ENCODE measurements at places on chromosomes 1 and 21.
A peak's percentile ranks its signal among the peaks of the same experiment; 100 is the strongest.

DNA sequence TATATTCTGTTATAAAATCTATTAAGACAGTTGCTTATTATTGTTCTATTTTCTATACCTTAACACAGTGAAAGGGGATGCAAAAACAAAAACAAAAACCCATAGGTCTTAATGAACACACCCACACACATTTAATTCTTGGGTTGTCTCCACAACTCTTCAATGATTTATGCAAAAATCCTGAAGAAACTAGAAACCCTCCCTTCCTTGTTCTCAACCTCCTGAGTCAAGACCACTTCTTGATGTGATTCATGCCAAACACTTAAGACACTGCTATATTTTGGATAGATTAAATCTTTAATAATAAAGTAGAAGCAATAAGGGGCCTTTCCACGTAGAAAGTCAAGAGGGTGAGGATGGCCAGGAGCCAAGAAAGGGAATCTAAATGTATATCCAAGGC is 23.4 kb downstream of the SCAF4 start:
- DNase-seq = no peak

GRCh38 chr1:204495078-204495753 is 611 bp upstream of the PIK3C2B start:
- DNase-seq = no peak

GRCh38 chr21:15272171-15272570 is 207.4 kb upstream of the NRIP1 start:
- DNase-seq = no peak

GRCh38 chr1:60280256-60280655 is 206.7 kb upstream of the C1orf87 start:
- DNase-seq = peak; percentile 26

DNA sequence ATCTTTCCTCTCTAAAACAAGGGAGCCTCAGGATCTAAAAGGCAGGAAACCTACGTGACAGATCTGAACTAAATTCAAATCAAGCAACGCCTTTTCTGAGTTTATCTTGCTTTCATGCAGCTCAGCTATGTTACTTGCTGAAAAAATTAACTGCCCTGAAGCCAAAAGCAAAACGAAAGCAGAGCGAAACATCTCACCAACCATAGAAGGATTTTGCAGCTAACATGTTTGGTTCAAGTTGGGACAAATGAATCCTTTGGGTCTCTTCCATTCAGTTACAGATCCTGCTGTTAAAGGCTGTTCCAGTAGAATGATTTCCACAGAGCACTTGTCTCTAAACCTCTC is 482 bp downstream of the SLC2A5 start:
- DNase-seq = no peak

DNA sequence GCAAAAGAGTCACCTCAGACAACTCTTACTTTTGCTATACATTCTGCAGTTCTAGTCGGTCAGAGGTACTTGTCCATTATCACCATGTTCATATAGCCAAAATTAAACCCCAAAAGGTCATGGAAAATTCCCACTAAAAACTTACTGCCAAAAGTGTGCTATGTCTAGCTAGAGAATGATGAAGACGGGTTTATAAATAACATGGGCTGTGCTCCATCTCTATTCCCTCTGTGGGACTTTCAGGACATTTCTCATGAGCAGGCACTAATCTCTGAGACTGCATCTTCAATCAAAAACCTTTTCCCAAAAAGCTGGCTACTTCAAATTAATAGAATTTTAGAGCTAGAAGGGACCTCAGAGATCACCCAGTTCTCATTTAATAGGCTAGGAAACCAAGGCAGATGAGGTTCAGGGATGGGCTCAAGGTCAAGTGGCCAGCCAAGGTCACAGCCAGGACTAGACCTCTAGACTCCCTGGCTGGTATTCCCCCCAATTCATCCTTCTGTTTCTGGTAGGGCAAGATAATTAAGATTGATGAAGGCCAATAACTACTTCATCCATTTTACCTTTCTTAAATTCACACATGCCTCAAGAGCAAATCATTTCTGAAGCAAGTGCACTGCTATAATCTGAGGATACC is 21.0 kb upstream of the MOB3C start:
- no peak for DNase-seq

GRCh38 chr1:13627127-13627526 is 43.5 kb downstream of the PDPN start:
- no peak for DNase-seq

- DNase-seq = no peak
Measured at GRCh38 chr1:203317429-203318228, 12.3 kb downstream of the BTG2 start.

DNA sequence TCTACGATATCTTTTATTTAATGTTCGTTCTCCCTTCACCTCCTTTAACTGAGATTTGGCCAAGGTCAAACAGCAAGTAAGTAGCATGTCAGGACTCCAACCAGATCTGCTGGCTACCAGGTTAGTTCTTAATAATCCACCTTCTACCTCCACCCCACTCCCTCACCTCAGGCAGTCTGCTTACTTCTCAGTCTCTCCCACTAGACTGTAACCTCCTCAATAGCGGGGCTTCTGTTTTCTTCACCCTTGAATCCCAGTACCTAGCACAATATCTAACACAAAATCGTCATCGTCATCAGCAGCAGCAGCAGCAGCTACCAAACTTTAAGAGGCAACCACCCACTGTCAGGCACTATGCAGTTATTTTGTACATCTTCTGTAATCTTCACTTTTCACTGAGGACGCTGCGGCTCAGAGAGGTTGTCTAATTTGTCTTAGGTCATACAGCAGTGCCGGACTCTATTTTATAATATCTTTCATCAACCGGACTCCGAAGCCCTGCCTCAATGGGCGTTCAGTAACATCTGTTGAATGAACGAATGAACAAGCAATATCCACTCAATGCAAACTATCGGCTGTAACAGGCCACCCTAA is 859 bp upstream of the MAGI3 start:
- DNase-seq = no peak

GRCh38 chr21:46005081-46005480 is 23.5 kb downstream of the COL6A1 start:
- no peak for DNase-seq

- peak; percentile 82 for DNase-seq
Measured at GRCh38 chr21:42997053-42997452, 22.7 kb downstream of the PKNOX1 start.

DNA sequence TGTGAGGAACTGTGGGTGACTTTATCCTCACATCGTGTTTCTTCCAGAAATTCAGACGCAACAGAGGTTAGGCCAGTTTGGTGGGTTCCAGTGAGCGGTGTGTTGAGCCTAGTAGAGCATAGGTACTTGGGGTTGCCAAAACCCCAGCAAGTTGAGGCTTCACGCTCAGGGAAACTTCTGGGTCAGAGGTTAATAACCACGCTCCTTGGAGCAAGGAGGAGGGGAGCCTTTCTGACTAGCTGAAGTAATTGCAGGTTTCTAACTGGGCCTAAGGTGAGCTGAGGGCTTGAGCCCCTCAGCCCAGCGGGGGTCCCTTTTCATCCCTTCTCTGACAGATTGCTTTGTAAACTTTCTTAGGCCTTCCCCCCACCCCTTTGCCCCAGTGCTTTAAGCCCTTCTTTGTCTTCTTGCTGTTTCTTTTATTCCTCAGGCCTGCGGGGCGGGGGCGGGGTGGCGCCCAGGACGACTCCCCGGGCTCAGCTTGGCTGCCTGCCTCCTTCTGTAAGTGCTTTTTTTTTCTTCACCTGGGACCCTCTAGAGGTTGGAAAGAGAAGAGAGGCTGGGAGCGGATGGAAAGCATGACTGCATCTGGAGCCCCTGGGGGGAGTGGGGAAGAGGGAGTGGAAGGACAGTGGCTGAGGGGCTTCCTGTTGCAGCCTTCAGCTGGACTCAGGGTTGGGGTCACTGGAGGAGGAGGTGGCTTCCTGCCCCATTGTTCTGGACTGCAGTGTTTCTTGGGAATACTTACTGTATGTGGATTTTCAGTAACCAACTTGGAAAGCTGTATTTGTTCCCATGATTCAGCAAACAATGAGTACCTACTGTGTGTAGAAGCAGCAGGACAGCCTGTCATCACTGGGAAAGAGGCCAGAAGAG is 1.3 kb upstream of the ZNF436 start:
- no peak for DNase-seq

DNA sequence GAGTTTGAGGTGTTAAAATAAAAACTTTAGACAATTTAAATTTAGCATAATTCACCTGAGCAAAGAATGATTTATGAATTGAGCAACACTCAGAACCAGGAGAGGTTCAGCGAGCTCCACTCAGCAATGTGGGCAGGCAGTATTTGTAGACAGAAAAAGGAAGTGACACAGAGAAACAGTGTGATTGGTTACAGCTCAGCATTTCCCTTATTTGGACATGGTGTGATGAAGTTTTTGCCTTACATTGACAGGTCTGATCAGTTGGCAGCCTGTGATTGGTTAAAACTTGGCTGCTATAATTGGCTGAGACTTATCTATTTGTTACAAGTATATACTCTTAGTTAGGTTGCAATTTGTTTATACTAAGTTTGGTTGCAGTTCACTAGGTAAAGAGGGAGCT is 621.2 kb upstream of the PRMT6 start:
- DNase-seq = no peak

DNA sequence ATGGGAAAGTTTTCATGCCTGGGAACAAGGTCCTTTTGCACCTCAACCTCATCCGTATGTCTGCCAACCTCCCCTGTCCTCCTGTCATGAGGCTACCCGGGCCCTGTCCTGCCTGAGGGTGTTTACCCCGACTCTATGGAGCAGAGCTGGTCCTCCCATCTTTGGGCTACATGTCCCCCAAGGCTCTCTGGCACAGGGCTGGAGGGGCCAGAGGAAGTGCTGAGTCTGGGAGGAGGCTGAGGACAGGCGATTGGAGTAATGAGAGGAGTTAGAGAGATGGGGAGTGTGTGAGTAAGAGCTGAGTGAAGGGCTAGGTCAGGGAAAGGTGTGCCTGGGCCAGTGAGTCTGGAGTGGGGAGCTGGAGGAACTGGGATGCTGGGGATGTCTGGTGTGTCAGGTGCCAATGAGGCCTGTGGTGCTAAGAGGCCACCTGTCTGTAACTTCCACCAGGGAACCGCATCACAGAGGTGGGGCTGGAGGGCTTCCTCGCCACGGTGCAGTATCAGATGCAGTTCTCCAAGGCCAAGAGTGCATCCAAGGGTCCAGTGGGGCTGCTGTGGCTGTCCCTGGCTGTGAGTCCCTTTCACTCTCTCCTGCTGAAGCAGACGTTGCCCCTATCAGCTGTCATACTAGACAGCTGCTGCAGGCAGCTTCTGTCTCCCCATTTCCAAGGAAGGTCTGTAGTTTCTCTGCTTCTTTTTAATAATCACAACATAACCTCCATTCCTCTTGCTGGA is 11.7 kb downstream of the LRRC71 start:
- DNase-seq = no peak

GRCh38 chr1:212230329-212230728 is 54.9 kb upstream of the PPP2R5A start:
- no peak for DNase-seq
